ENCODE measurements at places on chromosomes 16 and 17. TPM values are rescaled to one million over a fixed set of nuclear protein-coding genes. Genes with fewer than 3 reads are reported as not detected.

GRCh38 chr17:2398655-2399571 lies 1.9 kb downstream of the MNT start:
- DNase-seq = no peak

- DNase-seq = no peak
Measured at GRCh38 chr17:44601539-44601938, 44.3 kb downstream of the FZD2 start.

The MAP2K6 gene
- total RNA-seq = 2.1 TPM

GRCh38 chr17:70314506-70314905 lies 145.2 kb downstream of the KCNJ2 start:
- DNase-seq = no peak

DNA sequence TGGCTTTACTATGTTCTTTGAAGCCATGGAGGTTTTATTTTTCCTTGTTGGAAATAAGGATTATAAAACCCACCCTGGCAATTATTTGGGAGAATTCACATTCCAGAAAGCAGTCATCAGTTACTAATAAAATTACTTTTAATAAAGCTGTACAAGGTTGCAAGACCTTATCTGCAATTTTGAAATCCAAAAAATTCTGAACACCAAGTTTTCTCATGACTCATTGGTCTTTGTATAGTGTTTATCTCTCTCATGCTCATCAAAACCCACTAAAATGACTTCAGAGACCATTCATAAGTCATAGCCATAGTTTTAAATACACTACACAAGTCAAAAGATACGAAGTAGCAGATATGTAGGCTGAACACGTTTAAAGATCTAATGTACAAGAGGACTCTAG lies 6.0 kb upstream of the KRT38 start:
- DNase-seq = no peak

The C17orf78 gene
- not detected for total RNA-seq

DNA sequence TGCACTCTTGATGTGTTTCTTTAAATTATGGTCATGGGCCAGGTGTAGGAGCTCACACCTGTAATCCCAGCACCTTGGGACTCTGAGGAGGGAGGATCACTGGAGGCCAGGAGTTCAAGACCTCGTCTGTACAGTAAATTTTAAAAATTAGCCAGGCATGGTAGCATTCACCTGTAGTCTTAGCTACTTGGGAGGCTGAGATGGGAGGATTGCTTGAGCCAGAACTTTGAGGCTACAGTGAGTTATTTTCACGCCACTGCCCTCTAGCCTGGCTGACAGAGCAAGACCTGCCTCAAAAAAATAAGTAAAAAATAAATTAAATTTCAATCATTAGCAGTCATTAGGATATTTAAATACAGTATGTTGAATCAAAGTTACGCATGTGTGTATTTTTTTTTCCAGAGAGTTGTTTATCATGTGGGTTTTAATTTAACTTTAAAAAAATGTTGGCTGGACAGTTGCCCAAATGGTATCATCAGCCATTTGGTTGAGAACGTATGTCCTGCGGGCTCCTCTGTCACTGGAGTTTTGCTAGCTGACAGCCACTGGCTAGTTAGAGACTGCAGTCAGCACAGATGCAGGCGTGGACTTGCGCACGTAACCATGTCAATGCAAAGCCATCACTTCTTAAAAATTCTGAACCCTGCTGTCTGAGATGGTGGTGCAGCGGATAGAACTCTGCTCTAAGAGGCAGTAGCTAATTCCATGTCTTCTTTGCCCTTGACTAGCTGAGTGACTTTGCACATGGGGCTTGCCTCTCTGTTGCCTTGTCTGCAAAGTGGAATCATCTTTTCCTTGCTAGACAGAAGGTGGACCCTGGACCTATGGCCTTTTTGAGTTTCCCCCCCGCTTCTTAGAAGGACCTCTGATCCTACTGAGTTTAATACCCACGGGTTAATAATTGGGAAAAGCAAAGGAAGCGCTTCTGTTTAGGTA lies 40.0 kb downstream of the MAPT start:
- DNase-seq = no peak

The ABCA8 gene
- 13.7 TPM for total RNA-seq

DNA sequence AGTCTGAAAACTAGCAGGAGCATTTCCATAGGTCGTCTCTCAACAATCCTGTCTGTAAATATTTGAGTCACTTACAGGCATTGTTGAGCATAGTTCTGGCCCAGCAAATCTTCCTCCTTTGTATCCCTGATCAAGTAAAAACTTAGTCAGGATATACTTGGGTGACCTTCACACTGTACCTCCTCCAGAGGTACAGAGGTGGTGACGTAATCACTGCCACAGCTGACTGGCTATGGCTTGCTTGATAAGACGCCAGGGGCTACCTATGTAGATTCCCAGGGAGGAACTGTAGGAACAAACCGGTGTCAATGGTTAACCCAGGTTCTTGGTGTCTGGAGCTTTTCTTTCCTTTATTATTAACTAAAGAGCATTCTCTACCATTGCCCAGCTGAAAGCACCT lies at the start of gene KCNJ16:
Gene KCNJ16 (plus strand): TSS at position 270 of the 400 bp plus-strand sequence. CDS start 56,863 bp downstream, outside the sequence.
- DNase-seq = no peak

The CACNG1 gene
- total RNA-seq = not detected

The JMJD6 gene
- total RNA-seq = 21.8 TPM

GRCh38 chr16:9874219-9874618 lies 308.0 kb downstream of the GRIN2A start:
- DNase-seq = no peak

GRCh38 chr17:7383371-7383741 lies 2.5 kb downstream of the TNK1 start:
- no peak for DNase-seq
